ENCODE measurements at places on chromosomes 6 and 20.

DNA sequence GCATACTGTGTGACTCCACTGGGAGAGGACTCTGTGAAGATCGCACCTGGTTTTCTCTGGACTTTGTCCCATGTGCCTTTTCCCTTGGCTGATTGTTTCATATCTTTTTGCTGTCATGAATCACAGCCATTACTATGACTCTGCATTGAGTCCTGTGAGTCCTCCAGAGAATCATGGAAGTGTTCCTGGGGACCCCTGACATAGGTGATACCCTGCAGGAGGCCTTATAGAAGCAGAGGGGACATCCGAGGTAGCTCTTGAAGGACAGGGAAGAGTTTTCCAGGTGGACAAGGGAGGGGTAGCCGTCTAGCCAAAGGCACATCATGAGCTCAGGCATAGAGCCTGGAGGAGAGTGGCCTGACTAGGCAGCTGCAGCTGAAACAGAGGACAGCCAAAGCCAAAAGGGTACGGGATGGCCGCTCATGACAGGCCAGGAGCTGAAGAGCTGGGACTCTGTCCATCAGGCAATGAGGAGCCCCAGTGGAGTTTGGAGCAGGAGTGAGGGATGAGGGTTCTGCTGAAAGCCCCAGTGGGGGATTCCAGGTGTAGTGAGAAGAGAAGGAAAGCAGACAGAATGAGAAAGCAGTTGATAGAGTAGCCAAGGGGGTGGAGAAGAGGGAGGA lies 86.6 kb upstream of the TOX2 start:
- no peak for DNase-seq

DNA sequence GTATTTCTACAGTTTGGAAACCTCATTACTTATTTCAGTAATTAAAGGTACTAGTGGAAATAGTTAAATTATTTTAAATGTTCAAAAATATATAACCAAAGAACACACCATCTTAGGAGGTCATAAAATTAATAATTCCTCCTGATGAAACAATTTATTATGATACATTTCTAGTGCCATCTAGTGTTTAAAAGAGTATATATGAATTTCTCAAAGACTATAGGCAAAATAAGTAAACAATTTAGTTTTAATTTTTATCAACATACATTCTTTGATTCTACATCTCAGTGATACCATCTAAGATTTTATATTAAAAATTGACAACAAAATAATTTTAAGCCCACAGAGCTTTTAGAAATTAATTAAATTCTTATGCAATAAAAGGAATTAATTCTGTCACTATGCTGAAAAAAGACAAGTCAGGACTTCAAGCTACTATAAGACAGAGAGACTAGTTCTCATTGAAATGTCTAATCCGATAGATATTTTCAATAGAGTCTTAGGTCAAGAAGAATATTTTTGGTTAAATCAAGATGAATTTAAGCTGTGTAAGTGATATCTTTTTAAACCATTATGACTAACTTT lies 107.8 kb upstream of the RNF217 start:
- peak; percentile 43 for DNase-seq

GRCh38 chr6:82870582-82871172 lies 195.0 kb downstream of the UBE3D start:
- no peak for DNase-seq

GRCh38 chr6:138129190-138129589 lies 22.0 kb upstream of the PERP start:
- peak; percentile 19 for DNase-seq

DNA sequence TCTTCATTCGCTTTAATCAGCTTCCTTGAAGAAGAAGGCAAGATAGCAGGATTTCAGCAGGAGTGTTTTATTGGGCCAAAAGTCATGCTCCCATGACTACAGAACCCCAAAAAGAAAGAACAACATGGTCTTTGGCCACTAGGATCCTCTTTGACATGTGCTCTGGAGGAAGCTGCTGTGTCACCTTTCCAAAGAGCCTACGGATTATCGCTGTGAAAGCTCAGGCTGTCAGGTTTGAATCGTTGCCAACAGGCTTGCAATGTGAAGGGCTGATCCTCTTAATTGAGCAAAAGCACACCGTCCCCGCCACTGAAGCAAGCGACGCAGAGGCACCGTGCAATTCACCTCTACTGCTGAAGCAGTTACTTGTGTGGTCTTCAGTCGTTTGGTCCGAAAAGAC lies 29.0 kb downstream of the MYLIP start:
- peak; percentile 79 for DNase-seq

DNA sequence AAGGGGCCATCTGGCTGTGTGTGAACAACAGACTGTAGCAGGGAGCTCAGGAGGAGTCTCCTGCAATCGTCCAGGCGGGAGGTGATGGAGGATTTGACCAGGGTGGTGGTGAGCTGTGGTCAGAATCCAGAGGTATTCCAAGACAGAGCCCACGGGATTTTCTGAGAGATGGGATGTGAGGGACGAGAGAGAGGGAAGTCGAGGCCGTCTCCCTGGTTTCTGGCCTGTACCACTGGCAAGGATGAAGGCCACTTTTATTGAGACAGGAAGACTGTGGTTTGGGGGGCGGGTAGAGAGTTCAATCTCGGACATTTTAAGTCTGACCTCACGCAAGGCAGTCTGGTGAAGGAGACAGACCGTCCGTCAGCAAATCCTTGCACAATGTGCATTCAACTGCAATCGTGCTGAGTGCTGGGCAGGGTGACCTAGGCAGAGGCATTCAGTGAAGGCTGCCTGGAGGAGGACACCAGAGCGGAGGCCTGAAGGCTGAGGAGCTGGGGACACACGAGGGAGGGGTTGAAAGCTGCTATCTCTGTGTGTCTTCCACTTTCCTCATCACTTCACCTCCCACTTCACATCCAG lies 53.9 kb downstream of the PREX1 start:
- no peak for DNase-seq

DNA sequence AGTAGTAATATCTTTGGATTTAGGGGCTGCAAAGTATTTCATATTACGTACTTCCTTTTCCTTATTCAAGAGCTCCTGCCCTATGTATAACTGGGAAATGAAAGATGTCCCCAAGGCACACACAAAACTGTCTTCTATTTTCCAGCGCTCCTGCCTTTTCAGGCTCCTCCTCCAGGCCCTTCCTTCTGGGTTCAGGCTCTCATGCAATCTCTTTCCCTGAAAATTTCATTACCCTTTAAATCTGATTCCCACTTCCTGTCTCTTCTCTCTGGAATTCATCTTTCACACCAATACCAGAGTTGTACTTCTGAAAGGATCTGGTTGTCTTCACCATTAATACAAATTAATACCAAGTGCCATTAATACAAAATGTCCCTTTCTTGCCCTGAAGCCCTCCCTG lies 181.6 kb downstream of the UTRN start:
- DNase-seq, result no peak

GRCh38 chr6:17397764-17398194 lies 4.4 kb downstream of the CAP2 start:
- DNase-seq, result no peak

- DNase-seq, result no peak
Measured at GRCh38 chr6:32655203-32655710, 11.2 kb downstream of the HLA-DQB1 start.

DNA sequence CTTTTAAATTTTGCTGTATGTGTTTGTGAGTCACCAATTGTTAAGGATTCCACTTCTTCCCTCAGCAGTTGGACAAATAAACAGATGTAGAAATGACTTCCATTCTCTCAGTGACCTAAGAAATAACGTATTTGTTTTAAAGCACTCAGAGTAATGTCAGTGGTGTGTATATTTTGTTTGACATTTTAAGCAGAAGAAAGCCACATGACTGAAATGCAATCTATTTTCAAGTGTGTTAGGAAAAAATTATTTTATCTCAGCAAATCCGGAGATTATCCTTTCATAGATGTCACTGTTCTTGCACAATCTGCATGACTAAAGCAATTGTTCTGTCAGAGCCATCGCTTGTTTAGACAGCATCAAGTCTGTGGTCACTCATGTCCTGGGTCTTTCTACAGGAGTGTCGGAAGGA lies 77.1 kb downstream of the JAG1 start:
- DNase-seq, result no peak

DNA sequence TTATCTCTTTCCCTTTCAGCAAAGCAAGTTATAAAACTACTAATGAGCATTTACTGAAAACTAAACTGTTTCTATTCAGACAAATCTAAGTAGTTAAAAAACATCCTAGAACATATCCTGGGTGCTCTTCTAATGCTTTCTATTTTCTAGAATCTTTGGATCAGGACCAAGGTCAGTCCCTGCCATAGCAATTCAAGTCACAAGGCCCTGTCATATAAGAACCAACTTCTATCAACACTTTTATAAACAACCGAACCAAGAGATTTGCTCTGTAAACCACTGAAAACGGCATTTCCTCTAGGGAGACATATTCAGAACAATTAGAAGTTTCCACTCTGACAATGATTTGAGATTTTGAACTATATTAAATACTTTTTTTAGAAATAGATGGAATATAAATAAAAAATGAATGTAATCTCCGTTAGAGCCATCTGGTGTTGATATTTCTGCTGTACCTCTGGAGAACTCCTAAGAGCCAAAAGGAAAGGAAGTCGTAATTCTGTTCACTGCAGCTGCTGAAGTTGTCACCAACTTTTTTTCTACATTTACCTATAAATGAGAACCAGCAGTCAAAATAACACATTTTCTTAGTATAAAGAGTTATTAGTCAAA lies 51.4 kb upstream of the LGSN start:
- DNase-seq, result no peak

- DNase-seq, result no peak
Measured at GRCh38 chr20:24460712-24461111, 8.7 kb upstream of the SYNDIG1 start.

GRCh38 chr20:47075263-47075662 lies 180.6 kb downstream of the EYA2 start:
- no peak for DNase-seq

DNA sequence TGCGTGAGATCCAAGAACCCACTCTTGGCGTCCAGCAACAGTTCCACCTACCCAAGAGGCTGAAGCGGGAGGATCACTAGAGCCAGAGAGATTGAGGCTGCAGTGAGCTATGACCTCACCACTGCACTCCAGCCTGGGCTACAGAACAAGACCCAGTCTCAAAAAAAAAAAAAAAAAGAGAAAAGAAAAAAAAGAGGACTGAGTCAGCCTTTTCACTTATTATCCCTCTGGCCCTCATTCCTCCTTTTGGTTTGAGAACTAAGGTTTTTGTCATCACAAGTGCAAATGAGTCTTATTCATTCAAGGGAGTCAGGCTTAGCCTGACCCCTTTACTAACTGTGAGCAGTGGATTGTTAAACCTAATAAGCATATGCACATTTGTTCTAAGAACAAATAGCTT lies 37.9 kb upstream of the JARID2 start:
- no peak for DNase-seq

GRCh38 chr20:44118185-44119033 lies 68.6 kb downstream of the JPH2 start:
- DNase-seq, result no peak

GRCh38 chr6:135869857-135870256 lies 18.4 kb downstream of the PDE7B start:
- no peak for DNase-seq

DNA sequence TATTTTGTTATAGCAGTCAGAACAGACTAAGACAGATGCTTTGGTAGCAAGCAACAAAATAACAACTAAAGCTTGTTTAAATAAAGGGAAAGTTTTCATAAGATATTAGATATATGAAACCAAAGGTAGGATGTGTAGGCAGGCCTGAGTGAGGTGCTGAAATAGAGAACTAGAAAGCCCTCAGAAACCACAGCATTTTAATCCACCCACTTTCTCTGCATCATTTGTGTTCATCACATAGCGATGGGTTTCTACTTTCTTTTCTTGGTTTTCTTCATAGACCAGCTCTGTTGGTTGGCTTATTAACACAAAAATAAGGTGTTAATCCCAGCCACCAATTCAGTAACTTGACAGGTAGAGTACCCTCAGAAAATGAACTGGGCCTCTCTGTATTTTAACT lies 58.6 kb downstream of the RPS12 start:
- DNase-seq, result no peak

- DNase-seq, result no peak
Measured at GRCh38 chr6:167786853-167787675, 39.6 kb upstream of the AFDN start.

DNA sequence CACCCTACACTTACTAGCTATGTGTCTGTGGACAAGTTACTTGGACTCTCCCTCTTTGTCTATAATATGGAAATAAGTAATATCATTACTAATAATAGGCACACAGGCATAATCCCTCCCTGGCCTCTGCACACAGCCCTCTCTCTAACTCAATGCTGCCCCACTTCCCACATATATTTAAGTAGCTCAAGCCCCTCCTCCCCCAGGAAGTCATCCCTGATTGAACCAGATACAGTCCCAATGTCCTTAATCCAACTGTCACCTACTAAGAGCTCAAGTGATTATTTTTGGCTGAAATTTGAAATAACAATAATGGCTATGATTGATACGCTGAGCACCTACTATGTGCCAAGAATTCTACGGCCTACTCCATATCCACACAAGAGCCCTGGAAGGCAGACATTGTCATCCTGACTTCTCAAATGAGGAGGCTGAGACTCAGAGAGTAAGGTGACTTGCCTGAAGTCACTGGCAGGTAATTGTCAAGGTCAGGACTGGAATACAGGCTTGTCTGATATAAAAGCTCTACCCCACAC lies 29.4 kb downstream of the MRPL14 start:
- DNase-seq, result no peak

Measured in G401 (cell line).